ENCODE measurements at places on chromosomes 11 and 22.

GRCh38 chr22:33049119-33049729, 9.0 kb downstream of the SYN3 start:
- peak; percentile 70 for DNase-seq

DNA sequence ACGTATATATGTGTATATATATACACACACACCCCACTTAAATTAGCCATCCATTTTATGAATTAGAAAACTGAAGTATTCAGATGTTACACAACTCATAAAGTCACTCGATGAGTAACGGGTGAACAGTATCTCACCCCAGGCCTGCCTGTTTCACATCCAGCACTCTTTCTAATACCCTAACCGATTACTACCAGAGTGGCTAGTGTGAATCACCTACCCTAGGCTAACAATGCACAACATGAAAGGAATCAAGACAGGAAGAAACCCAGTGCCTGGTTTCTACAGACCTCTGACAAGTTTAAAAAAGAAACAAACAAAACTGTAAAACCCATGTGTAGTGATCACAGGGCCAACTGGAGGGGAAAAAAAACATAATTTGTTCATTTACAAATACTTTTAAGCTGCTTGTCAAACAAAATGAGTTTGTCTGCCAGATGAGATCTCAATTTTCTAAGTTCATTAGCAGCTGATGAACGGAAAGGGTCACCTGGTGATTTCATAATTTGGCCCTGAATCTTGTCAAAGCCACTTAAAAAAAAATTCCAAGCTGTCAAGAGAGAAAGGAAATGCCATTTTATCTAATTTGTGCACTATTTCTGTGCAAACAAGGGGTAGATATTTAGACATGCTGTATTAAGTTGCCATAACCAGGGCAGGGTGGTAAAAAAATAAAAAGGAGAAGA, 134.8 kb downstream of the LARGE1 start:
- DNase-seq, result no peak

DNA sequence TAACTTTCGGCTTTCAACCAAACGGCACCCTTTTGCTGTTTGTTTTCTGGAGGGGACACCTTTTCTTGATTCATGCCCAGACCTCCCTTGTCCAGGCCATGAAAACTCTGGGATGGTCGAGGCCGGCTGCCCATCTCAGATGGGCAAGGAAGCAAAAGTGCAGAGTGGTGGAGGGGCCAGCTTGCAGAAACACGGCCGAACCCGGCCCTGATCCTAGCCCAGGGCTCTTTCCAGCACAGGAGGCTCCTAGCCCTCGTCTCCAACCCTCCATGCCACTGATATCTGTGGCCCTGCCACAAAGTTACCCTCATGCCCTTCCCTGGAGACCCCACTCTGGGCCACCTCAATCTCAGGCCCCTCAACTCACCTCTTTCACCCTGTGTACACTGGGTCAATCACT, 18.9 kb upstream of the SLC22A12 start:
- no peak for DNase-seq

DNA sequence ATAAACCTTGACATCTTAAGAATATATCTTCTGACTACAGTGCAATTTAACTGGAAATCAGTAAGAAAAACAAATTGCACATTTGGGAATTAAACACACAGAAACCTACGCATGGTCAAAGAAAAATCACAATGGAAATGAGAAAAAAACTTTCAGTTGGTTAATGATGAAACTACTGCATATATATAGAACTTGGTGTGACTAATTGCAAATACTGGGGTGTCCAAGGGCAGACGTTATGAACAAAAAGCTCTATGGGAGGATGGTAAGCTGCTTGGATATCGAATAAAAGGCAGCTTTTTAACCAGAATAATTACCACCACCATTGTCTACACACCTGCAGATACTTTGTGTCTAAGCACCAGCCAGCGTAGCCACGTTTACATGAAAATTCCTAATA, 791 bp downstream of the GDPD4 start:
- no peak for DNase-seq

DNA sequence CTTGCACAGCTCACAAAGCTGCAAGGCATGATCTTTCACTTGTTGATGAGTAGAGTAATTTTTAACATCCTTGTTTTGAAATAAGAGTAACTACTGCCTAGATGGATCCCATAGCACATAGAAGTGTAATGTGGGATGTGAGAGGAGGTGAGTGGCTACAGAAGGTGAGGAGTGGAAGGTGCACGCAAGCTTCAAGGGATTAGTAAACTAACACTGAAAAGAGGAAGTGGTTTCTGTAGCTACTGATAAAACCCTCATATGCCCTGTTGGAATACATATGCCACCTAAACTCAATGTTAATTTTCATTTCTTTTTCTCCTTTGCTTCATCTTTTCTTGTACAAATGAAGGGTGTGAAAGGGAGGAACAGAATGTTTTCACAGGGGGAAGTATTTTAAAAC, 22.0 kb upstream of the CTSC start:
- DNase-seq, result no peak

- DNase-seq, result peak; percentile 85
Observed at GRCh38 chr11:45843158-45843924, 3.9 kb upstream of the CRY2 start.

DNA sequence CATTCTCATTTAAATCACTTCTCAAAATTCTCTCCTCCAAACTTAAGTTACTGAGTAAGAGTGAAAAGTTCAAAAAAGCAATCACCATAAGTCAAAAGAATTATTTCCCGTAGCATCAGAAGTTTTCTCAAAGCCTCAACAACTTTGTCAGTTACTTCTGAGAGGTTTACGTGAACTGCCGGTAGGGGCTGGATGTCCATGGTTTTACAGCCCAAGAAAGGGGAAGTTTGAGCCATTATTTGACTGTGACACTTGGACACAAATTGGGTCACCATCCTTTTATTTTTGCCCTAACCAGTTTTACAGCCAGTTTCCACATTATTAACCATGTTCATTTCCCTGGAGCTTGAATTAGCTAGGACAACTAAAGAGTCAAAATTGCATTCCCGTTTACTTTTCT, 7.5 kb downstream of the POU2AF3 start:
- no peak for DNase-seq

Measured in germinal center (tissue), 1 donor.